Hindlimb muscle (tissue), 1 donor: ENCODE measurements at places on chromosomes 11 and 22. TPM values are rescaled to one million over a fixed set of nuclear protein-coding genes. Genes with fewer than 3 reads are reported as not detected.

The MYOD1 gene
- polyA plus RNA-seq: 100 TPM

The LDHAL6A gene
- polyA plus RNA-seq: 0.22 TPM

The LRRC10B gene
- polyA plus RNA-seq: not detected

GRCh38 chr11:108947654-108948570 is 283.0 kb downstream of the DDX10 start:
- no peak for DNase-seq

- peak; percentile 66 for DNase-seq
Observed at GRCh38 chr11:67504950-67505581, at the start of gene PITPNM1. Gene PITPNM1, minus strand, starts transcription at chr11:67505363. Its CDS starts 1,183 bp downstream, at chr11:67504180.

GRCh38 chr11:63622323-63622722 is 8.1 kb upstream of the PLAAT3 start:
- no peak for DNase-seq

DNA sequence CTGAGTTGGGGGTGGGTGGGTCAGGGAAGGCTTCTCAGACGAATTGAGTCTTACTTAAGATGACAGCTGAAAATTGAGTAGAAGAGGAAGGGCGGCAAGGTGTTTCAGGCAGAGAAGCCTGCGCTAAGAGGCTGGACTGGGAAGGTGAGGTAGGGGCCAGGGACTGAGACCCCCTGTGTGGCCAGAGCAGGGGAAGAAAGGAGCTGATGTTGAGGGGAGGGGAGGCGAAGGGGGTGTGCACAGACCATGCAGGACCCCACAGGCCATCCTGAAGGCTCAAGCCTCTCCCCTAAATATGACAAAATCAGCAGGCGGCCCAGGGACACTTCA is 40.6 kb upstream of the CREB3L1 start:
- no peak for DNase-seq

DNA sequence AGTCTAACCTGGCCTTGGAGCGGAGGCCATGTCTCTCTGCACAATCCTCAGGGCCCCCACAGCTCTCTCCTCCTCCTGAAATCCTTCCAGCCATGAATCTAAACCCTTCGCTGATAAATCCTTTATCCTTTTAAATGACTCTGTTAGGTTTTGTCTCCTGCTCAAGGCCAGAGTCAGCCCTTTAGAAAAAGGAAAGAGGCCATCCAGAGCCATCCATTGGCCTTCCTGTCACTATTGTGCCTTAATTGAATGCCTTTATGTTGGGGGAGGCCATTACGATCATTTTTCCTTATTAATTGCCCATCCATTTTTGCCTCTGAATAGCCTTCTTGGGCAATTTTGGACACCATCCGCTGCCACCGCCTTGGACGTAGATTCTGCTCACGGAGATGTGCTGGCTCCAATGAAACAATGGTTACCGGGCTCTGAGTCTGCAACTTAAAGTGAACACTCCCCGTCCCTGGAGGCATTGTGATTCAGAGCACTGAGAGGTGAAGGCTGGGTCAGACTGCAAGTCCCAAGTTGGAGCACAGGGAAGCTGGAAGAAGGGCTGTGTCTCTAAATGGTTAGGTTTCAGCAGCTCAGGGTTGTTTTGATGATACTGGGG is 213.0 kb upstream of the E2F8 start:
- no peak for DNase-seq

DNA sequence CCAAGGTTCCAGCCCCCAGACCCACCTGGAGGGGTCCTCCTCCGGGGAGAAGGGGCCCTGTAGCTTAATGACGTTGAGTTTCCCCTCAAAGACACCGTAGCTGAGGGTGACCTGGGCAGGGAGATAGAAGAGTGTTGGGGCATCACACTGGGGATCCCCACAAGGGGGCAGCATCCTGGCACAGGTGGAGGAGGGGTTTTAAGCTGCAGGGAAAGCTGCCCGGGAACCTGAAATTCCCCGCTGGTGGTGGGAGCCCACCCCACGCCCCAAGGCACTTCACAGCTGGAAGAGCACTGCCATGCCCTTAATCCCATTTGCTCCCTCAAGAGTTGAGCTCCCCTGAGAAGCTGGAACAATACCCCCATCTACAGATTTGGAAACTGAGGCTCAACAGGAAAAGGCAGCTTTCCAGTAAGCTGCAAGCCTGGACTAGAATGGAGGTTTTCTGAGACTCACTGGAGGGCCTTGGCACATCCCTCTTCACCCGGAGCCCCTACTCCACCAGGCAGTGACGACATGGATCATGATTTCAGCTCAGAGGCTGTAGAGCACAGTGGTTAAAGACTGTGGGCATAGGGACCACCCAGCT is 13.7 kb downstream of the MFNG start:
- DNase-seq: no peak

- no peak for DNase-seq
Observed at GRCh38 chr11:86050196-86050709, 18.6 kb downstream of the PICALM start.

- DNase-seq: peak; percentile 40
Observed at GRCh38 chr11:125256541-125257189, 92.1 kb downstream of the PKNOX2 start.

- peak; percentile 11 for DNase-seq
Observed at GRCh38 chr11:18527512-18527911, 770 bp upstream of the TSG101 start.

- DNase-seq: no peak
Observed at GRCh38 chr11:91624021-91624420, 600.6 kb upstream of the FAT3 start.

DNA sequence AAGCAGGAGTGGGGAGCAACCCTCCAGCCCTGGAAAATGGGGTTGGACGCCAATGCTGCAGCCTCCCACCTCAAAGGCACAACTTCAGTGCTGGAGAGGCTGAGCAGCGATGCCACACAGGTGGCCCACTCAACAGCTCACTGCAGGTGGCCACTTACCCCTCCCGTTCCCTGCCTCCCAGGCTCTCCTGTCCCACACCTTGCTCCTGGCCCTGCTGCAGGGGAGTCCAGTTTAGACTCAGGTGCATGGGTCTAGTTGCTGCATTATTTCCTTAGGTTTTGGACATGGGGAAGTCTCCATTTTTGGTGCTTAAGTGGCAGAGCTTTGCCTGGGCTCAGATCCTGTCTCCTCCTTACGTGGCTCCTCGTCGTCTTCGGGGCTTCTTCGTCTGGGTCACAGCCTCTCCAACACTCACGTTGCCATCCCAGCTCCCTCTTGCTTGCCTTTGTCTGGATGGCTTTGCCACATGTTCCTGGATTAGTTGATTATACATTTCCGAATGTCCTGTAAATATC is 898.3 kb downstream of the BRD1 start:
- no peak for DNase-seq

DNA sequence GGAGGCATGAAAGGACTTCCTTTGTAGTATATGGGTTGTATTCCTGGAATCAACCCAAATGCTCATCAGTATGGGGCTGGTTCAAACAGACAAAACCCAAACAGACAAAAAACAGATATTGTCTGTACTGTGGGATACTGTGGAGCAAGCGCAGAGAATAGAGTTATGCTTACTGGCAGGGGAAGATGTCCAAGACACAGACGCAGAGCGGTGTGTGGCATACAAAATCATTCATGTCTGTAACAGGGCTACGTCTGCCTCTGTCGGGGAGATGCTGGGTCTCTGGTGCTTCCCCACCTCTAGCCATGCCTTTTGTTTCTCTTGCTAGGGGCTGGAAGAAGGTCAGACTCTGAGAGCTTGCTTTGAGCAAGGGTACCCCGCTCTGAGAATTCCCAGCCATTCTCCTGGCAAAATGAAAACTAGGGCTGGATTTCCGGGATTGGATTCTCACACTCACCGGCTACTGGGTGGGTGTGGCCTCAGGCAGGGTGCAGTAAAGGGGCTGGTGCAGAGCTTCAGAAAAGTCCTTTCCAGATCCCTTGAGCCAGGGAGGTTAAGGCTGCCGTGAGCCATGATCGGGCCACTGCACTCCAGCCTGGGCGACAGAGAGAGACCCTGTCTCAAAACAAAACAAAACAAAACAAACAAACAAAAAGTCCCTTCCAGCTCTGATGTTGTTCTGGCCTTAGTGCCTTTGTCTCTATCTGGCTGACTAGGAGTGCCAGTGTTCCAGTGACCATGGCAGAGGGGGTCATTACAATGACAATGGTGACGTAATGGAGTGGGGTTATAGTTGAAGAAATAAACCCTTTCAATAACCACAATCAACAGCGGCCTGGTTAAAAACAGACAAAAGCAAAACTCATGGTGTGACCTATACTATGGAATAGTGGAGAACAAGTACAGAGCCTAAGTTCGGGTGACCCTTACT is 2.9 kb upstream of the ABCC8 start:
- DNase-seq: no peak

DNA sequence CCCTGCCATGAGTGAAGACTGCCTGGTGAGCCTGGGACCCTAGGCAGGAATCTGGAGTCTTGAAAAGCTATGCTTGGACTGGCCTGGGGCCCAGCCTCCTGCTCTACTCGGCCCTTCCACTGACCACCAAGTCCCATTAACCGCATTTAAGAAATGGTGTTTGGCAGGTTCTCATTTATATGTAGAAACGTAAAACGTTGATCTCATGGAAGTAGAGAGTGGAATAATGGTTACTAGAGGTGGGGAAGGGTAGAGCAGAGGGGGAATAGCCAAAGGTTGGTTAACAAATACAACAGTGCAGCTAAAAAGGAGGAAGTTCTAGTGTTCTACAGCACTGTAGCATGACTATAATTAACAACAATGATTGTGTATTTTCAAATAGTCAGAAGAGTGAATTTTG is 72.9 kb upstream of the EED start:
- no peak for DNase-seq

DNA sequence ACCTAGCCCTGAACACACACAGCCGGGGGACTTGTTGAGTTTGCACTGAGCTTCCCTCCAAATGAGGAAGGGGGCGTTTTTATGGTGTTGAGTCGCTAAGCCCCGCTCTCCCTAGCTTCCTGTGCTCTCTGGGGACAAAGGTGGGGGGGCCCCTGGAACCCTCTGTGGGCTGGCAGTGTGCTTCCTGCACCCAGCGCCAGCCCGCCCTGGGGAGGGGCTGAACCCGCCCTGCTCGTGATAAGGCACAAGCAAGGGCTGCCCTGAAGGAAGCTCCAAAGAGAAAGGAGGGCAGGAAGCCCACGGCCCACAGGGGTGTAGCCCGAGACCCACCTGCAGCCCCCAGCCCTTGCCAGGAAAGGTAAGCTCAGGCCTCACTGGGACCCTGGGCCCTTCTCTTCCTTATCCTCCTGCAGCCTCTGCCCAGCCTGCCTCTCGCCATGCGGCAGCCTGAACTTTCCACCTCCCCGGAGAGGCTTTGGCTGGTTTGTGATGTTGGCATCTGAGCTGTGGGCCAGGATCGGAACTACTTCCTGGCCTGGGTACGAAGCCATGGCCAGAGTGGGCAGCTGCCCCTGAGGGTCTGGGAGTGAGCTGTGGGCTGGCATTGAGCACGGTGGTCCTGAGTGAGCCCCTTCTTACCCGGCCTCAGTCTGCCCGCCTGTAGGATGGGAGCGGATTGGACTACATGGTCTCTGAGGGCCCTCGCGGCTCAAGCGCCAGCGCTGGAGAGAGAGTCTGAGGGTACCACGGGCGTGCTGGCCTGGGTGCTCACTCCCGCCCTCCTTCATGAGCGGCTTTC is at the start of gene FERMT3:
FERMT3 (plus strand) TSS at position 265 of the 799 bp plus-strand sequence. CDS start 644 bp downstream, outside the sequence.
- no peak for DNase-seq

DNA sequence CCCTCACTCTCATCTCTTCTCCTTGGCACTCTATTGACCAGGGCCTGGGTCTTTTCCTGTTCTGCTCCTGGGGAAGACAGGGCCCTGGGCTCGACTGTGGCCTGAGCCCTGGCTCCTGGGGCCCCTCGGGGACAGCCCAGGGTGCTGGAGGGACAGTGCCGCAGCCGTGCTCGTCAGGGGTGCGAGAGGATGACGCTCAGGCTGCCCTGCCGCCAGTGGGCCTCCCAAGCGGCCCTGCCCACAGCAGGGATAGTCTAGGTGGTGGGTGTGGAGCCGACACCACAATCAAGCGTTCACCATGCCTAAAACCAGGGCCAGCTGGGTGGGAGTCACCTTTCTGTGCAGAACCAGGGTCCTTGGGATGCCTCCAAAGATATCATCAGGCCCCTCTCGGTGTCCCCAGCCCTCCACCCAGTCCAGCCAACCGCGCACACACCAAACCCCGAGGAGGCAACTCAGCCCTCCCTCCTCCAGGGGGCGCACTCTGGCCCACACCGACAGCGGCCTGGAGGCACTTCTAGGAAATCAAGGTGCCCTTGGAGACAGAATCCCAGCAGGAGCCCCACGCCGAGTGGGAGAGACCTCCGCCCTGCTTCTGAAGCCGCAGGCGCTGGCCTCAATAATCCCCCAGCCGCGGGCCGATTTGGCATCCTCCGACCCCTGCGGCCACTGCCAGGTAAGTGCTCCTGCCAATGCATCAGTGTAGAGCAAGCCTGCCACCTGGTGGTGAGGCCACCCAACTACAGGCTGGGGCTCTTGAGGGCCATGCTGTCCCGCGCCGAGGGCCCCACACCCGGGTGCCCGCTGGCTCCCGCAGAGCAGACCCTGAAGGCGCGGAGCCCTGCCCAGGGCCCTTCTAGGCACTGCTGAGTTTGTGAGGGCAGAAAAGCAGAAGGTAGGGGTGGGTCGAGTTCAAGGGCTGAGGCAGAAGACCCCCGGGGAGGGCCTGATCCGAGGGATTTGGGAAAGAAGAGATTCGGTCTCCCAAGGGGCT is 496.4 kb downstream of the BUD13 start:
- DNase-seq: peak; percentile 48

DNA sequence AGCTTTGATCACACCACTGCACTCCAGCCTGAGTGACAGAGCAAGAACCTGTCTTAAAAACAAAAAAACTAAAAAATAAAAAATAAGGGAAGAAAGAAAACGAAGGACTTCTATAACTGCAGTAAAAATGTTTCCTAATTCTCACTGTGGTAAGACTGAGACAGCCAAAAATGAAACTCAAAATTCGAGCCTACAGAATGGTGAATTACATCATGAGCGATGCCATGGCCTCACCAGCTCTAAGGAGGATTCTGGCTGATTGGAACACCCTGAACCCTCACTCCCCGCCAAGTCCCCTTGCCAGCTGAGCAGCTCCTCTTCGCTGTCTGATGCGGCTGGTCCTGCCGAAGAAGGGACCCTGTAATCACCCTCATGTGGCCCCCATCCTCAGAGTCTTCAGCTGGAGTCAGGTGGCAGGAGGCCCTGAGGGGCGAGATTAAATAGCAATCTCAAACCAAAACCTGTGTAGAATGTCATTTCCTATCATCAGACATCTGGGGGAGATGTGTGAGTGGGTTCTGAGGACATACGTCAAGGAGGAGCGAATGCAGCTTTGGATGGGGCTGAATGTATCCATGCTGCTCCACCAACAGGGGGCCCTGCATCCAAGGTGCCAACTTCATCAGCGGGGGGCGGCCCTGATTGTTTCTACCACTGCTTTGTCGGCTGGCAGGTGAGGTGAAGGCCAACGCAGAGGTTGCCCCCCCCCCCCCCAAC is 29.2 kb downstream of the PDGFB start:
- DNase-seq: no peak

- no peak for DNase-seq
Observed at GRCh38 chr11:46615756-46616155, 1.3 kb downstream of the HARBI1 start.

- peak; percentile 22 for DNase-seq
Observed at GRCh38 chr11:134819041-134819440, 407.0 kb upstream of the B3GAT1 start.
